ENCODE measurements at places on chromosomes 12 and 14.

GRCh38 chr12:71477609-71478008, 38.0 kb downstream of the LGR5 start:
- DNase-seq: no peak

- DNase-seq: peak; percentile 78
These were observed 778 bp downstream of the TCP11L2 start for GRCh38 chr12:106303202-106303820.

DNA sequence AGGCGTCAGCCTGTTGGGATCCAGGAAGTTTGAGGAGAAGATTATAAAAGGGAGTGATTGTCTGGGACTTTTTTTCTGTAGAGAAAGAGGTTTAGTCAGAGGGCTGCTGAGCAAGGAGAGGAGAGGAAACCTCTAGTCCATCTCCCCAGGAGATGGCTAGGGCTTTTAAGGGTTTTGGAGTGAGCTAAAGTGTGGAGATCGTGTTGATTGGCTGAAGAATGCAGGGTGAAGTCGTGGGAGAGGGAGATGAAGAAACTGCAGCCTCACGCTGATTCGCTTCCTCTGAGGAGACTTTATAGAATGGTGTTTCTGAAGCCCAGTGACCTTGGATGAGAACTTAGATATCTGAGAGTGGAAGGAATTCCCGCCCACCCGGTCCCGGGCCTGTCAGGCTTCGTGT, 193.7 kb upstream of the PWP1 start:
- no peak for DNase-seq

GRCh38 chr12:124273630-124274029, 21.3 kb upstream of the RFLNA start:
- DNase-seq: peak; percentile 14

DNA sequence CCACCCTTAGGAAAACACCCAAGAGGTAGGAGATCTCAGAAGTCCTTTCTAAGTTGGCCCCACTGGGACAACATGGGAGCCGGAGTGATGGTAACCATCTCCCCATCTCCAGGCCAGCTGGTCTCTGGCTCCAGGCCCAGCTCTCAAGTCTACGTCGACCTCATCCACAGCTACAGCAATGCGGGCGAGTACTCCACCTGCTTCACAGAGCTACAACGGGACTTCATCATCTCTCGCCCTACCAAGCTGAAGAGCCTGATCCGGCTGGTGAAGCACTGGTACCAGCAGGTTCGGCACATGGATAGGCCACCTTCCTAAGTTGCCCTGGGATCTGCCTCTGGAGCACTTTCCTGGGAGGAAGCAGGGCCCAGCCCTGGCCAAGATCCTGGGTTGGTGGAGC, 11.0 kb upstream of the OAS2 start:
- DNase-seq: no peak

- DNase-seq: no peak
These were observed 51.3 kb upstream of the KCNA1 start for GRCh38 chr12:4858386-4858785.

DNA sequence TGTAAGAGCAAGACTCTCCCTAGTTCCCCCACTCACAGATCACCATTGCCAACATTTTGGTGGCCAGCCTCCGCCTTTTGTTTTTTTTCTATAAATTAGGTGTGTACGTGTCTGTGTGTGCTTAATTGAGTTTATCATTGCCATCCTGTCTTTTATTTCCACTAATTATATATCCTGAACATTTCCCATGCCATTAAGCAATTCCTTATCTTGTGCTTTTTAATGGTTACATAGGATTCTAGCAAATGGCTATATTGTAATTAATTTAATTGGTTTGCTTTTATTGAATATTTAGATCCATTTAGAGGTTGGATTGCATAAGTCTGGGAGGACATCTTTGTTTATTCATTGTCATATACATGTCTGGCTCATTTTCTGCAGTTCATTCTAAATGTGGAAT, 107.3 kb upstream of the RTL1 start:
- DNase-seq: no peak

DNA sequence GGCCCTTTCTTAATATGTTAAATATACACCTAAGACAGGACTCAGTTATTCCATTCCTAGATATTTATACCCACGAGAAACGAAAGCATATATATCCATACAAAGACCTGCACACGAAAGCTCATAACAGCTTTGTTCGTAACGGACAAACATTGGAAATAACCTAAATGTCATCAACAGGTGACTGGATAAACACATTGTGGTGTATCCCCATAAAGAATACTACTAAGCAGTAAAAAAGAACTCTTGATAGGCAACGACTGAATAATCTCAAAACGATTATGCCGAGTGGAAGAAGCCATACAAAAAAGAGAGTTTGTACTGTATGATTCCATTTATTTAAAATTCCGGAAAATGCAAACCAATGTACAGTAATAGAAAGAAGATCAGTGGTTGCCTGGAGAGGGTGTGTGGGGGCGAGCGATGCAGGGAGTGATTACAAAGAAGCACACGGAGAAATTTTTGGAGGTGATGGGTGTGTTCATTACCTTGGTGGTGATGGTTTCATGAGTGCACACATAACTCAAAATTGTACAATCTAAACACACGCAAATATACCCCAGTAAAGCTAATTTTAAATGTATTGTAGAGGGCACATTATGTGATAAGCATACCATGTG, 1.4 kb upstream of the SCN8A start:
- no peak for DNase-seq

DNA sequence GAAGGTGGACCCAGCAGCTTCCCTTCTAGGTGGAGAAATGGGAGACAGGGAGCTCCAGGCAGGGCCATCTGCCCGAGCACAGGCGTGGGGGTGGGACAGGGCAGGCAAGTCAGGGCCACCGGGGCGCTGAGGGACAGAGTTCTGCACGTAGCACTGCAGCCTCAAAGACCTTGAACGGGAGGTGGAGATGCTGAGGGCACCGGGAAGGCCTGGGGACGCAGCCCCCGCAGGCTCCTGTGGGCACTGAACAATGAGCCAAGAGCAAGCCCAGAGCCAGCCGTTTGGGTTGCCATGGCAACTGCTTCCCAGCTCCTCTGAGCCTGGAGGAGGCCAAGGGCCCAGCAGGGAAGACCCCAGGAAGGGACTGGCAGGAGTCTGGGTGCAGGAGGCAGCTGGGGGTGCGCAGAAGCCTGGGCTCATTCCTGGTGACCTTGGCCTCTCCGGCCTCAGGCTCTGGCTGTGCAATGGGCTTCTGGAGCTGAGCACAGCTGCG, 3.4 kb downstream of the LBHD2 start:
- DNase-seq: no peak

GRCh38 chr12:52214421-52214802, 18.6 kb upstream of the KRT7 start:
- no peak for DNase-seq

DNA sequence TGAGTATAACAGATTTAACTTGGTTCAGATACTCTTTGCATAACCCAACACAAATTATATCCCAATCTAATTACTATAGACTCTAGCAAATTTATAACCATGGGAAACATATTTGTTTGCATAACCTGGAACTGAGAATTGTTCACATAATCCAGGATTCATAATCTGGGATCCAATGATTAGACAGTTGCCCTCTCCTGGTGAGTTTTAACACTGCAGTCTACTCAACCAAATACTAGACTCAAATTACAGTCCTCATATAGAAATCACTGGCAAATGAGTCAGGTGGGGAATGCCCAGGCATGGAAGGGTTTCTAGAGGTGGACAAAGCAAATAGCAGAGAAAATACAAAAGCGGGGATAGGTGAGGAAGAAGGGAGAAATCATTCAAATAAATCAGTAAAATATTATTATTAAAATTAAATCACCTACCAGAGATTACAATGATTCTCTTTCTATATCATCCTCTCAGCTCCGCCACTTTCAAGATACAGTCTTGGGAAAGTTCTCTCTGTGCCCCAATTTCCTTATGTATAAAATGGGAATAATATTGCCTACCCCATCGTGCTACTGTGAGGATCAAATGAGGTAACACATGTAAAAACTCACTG, 9.4 kb downstream of the GCH1 start:
- DNase-seq: peak; percentile 24

DNA sequence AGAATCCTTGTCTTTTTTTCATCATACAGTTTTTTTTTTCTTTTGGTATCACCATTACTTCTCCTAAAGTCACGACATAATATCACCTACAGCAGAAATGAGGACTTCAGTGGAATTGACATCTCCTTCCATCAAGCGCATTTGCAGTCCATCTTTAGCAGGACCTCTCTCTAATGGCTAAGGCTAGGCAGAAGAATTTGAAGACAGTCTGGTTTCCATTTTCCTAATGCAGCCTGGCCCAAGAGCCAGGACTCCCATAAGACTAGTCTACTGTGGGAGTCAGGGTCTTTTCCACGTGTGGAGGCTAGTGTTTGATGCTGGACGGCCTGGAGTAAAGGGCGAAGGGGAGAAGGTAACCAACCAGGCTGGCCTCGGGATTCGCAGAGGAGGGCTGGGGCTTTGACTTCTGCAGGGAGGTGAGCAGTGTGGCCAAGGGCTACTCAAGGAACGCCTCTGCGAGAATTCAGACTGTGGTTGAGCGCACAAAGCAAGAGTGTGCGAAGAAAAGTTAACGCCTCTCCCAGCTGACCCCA, 769 bp upstream of the ZNF740 start:
- no peak for DNase-seq

DNA sequence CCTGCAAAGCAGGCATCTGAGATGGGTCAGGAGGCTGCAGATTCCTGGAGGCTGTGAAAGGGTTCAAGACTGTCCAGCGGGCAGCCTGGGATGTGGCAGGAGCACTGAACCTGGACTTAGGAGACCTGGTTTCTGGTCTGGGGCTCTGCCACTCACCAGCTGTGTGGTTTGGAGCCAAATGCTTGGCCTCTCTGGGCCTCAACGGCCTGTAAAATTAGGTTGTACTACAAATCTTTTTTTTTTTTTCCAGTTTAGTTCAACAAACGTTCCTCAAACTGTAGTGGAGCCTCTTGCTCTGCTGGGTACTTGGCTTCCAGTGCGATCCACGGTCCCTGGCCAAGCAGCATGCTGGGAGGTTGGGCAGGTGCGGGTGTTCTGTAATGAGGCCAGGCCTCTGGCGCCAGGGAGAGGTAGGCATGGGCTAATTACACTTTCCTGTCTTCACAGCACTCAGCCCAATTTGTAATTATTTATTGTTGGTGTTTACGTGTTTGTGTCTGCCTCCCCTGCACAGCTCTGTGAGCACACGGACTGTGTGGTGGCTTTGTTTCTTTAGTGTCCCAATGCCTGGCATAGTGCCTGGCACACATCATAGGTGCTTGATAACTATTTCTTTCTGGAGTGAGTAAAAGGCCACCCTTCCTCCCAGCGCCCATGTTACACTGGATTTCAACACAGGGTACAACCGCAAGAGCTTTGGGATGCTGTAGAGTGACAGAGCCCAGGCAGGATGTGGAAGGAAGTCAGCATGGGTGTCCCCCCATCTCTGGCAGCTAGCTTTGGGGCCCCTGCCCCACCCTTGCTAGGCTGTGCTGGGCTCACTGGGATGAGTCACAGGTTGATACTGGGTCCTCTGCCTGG, 5.8 kb upstream of the KRT80 start:
- no peak for DNase-seq

- no peak for DNase-seq
These were observed 10.9 kb downstream of the CLEC7A start for GRCh38 chr12:10119066-10119465.

DNA sequence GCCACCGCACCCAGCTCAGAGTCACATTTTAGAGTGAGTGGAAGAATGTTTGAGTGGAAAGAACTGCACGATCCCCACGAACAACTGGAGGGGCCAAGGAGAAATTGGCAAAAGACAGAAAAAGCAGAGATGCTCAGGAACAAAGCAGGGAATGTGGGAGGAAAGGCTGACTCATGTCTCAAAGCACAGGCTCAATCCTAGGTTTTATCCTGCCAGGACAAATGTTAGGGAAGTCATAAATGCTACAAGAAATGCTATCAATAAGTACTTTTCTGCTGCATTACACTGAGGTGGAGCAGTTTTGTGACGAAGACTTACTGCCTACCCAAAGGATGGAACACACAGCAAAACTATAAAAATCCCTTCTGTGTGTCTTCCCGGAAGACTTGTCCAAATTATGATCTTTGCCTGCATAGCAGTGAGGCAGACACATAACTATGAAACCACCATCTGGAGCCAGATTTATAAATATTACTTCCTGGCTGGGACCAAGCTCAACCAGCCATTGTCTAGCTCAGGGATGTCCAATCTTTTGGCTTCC, 26.7 kb downstream of the NIN start:
- no peak for DNase-seq

DNA sequence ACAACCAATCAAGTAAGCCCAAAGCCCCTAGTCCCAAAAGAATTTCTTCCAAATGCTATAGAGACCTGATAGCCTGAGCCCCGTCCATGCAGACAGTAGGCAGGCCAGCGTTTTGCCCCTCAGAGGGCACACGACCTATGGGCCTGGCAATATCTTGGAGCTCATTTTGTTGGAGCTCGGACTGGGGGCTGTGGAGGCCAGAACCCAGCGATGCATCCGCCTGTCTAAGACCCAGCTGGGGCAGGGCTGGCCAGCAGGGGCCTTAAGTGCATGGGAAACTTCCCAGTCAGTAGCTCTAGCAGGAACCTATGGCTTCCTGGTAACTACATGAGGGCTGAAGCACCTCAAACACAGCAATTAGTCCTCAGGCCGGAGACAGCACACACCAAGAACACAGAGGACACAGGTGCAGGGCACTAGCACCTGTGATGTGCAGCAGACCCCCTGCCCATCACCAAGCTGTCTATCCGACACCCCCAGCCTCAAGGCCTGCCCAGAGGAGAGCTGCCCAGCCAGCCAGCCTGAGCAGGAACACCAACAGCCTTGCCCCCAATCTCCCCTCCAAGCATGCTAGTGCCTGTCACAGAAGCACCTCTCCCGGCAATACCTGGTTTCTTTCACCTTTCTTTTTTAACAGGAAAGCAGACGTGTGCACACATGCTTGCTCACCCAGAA, 50.8 kb downstream of the ARL6IP4 start:
- no peak for DNase-seq

DNA sequence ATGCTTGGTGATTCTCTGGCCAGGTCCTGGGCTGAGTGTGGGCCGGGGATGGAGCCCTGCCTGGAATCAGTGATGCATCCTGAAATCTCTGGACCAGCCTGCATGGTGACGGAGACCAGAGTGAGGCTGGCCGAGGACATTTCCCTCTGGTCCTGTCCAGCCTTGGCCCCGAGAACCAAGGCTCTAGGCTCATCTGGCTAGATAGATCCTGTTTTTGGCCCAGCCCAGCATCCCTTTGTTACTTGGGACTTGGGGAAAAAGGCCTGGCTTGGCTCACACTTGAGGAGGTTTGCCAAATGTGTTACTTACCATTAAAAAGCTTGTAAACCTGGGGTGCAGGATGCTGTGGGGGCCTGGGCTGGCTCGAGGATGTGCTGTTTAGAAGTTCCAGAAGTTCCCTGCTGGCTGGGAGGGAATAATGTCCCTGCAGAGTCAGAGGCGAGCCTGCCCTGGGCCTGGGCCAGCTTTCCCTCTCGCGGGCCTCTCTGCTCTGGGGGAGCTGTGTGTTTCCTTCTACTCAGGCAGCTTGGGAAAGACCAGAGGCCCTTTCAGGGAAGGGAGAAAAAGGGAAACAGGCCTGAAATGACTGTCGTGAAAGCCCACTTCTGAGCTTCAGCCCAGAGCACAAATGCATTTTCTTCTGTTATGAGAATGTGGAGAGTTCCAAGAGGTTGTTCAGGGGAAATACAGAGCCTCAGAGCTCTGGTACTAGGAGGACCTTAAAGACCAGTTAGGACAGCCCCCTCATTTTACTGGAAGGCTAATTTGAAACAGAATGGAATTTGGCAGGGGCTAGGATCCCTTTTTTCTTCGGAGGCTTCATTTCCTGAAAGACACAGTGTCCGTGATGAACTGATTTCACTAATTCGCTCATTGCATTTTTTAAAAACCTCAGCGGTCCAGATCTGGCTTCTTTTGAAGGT, 47.2 kb upstream of the CTDSP2 start:
- DNase-seq: no peak
